ENCODE measurements at places on chromosomes 1 and 21.

DNA sequence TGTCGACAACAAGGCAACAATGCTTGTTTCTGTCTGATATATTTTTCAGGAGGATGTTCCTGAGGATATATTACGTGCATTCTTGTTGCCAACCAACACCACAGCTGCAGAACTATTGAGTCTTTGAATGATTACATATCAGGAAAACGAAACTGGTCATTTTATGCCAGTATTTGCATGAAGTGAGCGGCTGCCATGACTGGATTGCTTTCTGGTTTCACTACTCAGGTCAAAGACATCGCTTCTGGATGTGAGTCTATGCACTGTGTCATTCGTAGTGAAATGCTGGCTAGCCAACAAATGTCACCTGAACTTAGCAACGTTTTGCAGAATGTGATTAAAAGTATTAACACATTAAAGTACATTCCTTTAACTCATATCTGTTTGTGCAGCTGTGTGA lies 35.8 kb upstream of the OLFM3 start:
- no peak for DNase-seq

- DNase-seq: no peak
Observed at GRCh38 chr1:39675220-39675619, 3.3 kb upstream of the NT5C1A start.

GRCh38 chr1:107843989-107844388 lies 121.0 kb downstream of the VAV3 start:
- no peak for DNase-seq

DNA sequence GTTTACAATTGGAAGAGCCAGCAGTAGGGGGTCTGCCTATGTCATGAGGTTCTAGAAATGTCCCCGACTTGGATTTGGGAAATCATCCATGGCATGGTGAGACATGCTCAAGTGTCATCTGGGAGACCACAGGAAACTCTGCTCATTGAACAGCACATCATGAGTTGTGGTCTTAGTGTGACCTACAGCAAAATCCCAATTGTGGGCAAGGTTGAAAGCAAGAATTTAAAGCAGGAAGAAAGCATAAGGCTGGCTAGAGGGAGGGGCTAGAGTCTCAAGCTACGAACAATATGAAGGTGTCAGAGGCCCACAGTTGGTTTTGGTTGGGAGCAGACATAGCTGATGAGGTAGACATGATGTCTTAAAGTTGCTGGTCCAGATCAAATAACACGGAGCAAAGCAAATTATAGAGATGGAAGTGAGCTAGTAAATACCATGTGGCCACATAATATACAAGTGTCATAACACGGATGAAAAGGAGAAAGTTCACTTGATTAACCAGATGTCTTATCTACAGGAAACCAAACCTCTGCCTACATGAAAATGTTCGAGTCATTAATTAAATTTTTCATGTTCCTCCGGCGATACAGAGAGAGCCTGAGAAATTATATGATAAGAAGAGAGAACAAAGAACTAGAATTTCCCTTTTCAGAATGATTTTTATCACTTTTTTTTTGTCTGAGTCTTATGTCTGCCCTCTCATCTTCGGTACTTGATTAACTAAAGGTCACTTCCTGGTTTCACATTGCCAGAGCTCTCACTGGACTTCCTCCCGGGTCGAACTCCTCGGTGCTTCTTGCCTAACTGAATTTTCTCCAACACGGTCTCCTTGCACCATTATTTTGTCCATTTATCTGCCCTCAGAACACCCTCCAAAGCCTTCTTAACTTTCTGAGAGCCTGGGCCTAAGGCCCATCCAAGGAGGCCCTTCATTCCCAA lies 67.5 kb upstream of the DUSP10 start:
- DNase-seq: no peak

- DNase-seq: no peak
Observed at GRCh38 chr1:62208970-62209369, 14.3 kb downstream of the L1TD1 start.

DNA sequence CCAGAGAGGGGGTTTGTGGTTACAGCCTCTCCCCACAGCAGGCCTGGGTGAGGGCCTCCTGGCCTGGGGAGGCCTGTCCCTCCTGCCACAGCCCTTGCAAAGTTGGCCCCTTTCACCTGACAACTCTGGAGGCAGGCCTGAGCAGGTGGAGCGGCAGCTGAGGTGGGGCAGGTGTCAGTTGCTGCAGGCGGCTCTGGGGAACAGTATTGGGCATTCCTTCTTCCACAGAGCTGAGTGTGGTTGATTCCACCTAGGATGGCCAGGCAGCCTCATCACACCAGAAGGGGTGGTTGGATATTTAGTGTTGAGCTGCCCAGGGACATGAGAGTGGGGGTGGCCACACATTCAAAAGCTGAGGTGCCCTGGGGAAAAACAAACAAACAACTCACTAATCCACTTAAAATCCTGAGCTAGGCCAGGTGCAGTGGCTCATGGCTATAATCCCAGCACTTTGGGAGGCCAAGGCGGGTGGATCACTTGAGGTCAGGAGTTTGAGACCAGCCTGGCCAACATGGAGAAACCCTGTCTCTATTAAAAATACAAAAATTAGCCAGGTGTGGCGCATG lies 31.1 kb downstream of the PIGP start:
- DNase-seq: no peak

- no peak for DNase-seq
Observed at GRCh38 chr1:202760589-202760988, 47.6 kb downstream of the KDM5B start.

DNA sequence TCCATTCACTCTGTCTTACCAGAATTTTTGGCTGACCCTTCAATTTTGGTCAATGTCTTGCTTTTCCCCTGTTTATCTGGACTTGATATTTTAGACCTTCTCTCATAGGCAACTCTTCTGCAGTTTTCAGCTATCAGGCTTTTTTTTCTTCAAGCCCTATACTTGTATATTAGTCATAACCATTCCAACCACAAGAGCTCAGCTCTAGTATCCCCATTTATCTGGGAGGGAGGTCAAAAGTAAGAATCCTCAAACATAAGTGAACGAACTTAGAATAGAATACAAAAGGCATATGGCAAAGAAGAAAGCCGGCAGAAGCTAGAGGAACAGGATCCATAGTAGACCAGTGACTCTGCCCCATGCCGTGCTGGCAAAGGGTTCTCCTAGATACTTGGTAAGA lies 45.9 kb upstream of the TNFSF4 start:
- DNase-seq: no peak

DNA sequence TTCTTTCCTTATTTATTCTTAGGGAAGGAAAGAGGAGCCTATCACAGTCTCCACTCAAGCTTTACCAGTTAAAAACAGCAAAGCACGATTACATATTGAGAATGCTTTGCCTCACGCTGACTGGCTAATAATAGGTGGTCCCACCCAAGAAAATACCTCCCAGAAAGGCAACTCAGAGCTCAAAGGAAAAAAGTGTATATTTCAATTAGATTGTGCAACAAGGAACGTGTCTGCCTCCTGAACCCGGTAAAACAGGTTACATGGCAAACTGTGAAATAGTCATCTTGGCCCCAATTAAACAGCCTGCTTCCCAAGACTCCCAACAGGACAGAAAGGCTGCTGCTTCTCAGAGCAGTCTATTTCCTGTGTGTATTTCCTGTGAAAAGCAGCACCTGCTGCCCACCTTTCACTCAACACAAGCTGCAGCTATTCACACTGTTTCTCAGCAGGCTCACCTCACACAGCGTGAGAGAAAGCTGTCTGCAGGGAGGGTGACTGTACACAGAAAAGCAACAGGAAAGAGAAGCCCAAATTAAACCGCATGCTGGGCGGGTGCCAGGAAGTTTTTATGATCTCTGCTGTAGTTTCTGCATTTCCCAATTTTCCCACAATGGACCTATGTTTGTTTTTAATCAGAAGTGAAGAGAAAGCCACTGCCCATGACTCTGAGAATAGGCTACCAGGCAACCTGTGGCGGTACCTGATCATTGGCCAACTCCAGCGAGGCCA lies 44.0 kb downstream of the URB1 start:
- no peak for DNase-seq

DNA sequence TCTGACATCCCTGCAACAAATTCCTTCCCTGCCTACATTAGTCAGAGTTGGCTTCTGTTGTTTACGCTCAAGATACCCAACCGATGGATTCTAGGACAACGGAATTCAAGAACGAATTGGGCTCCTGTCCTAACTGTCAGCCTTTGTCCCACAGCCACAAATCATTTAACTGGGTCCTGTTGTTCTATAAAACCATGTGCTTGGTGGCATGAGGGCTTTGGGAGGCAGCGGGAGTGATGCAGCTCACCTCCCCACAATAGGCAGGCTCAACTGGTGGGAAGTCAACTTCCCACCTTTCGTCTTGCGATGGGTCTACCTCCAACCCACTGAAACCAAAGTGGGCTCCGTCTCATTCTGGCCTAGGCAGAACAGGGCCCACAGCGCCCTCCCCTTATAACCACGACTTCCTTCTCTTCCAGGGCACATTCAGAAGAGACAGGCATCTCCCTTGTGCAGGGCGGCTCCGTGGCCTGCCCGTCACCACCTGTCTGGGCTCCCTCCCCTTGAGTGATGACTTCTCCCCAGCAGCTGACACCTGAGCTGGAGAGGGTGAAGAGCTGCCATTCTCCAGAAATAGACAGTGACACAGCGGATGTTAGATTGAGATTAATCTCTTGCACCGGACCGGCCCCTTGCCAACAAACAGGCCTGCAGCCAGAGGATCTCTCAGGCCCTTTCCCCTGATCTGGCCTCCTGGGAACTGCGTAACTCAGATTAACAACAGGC lies 26.5 kb downstream of the LRRC38 start:
- DNase-seq: no peak

GRCh38 chr1:230493264-230493663 lies 67.1 kb upstream of the PGBD5 start:
- no peak for DNase-seq

- DNase-seq: no peak
Observed at GRCh38 chr1:110859062-110859461, 13.9 kb upstream of the CD53 start.

DNA sequence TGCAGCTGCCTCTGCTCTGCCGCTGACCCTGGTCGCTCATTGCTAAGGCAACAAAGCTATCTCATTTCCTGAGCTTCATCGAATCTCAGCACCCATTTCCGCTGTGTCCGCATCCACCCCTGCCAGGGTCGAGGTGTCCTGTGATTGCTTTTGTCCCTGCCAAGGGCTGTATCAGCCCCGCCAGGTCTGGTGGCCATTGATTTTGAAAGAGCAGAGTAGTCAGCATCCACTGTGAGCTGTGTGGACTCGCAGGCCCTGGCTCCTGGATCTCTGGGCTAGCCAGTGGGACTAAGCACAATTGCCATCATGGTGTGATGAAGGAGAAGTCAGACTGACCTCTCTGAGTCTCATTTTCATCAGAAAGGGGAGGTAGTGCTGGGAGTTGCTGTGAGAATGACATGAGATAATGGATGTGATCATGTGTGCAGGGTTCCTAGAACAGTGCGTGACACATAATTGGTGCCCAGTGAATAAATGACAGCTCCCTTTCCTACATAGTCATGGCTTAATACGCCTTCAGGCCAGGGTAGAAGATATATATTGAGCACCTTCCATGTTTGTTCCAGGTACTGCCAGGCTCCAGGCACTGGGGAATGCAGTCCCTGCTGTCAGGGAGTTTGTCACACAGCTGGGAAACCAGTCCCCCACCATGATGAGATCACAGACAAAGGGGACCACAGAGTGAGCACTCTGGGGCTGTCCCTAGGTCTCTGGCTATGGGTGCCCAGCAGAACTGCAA lies 32.1 kb downstream of the NAV1 start:
- no peak for DNase-seq

DNA sequence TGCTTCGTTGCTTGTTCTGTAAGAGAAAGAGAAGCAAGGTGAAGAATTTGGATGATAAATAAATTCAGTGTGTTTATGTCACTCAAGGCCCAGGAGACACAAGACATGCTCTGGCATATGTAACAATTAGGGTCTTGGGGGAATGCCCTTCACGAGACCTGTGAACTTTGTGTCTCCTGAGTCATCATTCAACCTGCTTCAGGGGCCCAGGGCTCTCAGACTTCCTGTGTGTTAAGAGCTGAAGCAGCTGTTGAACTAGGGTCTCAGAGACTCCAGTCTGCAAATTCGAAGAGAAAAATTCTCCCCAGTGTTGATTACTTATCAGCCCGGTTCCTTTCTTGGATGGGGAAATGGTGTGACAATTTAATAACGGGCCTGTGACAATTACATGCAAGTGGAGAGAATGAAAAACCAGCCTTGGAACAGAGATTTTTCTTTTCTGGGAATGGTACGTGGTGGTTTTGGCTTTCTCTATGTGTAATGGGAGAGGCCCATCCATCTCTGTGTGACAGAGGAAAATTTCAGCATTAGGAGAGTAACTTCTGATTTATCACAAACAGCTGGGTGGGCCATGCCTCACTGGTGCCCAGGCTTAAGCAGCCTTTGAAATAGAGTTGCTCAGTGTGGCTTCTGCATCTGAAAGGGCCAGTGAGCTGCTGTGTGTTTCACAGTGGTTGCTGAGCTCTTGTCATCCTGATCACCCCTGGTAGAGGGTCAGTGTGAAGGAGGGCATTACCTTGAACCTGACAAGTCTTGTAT lies 22.4 kb downstream of the HUNK start:
- no peak for DNase-seq

DNA sequence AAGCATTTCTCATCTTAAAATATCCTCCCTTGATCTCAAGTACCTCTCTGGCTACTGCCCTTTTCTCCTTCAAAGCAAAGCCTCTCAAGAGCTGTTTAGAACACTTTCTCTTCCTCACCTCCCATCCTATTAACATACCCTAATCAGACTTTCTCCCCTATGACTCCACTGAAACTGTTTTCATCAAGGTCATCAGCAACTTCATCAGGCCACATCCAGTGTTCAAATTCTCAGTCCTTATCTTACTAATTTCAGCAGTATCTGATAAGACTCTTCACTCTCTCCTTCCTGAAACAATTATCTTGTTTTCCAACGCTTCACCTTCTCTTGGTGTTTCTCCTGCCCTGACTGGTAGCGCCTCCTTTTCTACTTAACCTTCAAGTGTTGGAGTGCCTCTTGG lies 1.5 kb upstream of the RAP1A start:
- DNase-seq: no peak

- DNase-seq: no peak
Observed at GRCh38 chr1:56062625-56063024, 516.7 kb downstream of the PLPP3 start.

DNA sequence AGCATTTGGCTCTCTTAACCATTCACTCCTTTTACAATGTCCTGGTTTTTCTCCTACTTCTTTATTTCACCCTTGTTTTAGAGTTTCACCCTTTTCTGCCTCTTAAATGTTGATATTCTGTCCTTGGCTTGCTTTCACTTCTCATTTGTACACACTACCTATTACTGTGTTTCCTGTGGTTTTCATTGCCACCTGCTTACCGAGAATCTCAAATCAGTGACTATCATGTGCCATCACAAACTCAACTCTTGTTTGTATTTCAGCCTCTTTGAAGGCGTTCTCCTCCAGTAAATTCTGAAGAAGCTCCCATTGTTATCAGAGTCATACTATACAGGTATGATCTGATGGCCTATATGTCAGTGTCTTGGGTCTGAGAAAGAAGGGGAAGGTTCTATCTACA lies 65.7 kb downstream of the NPHS2 start:
- no peak for DNase-seq
